ENCODE measurements at places on chromosomes 2 and 18.

GRCh38 chr2:239188536-239188935 is 212.3 kb downstream of the HDAC4 start:
- DNase-seq = no peak

DNA sequence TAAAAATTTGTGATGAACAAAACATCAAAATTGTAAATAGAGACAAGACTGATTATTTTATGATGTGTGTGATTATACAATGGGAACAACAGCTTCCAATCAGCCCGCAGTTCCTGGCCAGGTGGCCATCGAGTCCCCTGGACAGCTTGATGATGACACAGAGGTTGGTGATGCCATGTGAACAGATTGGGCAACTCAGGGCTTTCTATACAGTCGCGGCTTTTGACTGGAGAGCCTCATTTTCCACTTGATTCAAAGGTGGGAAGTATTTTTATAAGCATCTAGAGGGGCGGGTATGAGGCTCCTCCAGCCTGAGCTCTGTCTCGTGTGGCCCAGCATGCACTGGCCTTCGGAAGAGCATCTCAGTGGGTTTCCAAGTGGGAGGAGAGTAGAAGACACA is 14.9 kb upstream of the HPCAL1 start:
- DNase-seq = no peak

- DNase-seq = no peak
Observed at GRCh38 chr2:191127235-191127634, 23.6 kb downstream of the STAT4 start.

GRCh38 chr2:195501746-195502145 is 155.3 kb upstream of the SLC39A10 start:
- DNase-seq = no peak

GRCh38 chr2:121038891-121039616 is 245.9 kb downstream of the TFCP2L1 start:
- DNase-seq = no peak

DNA sequence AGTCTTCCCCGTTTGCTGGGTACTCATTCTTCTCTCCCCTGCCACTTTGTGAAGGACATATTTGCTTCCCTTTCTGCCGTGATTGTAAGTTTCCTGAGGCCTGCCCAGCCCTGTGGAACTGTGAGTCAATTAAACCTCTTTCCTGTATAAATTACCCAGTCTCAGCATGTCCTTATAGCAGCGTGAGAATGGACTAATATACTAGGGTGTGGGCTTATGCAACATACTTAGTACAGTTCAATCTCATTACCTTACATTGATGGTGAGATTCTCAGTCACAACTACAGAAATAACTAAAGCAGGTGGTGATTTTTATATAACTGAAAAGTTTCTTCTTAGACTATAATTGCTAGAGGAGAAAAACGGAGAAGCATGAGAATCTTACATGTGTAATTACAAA is 237.9 kb upstream of the MMADHC start:
- DNase-seq = no peak

- DNase-seq = no peak
Observed at GRCh38 chr2:62768615-62769014, 63.1 kb downstream of the EHBP1 start.

- no peak for DNase-seq
Observed at GRCh38 chr2:20034218-20034617, 17.2 kb downstream of the LAPTM4A start.

DNA sequence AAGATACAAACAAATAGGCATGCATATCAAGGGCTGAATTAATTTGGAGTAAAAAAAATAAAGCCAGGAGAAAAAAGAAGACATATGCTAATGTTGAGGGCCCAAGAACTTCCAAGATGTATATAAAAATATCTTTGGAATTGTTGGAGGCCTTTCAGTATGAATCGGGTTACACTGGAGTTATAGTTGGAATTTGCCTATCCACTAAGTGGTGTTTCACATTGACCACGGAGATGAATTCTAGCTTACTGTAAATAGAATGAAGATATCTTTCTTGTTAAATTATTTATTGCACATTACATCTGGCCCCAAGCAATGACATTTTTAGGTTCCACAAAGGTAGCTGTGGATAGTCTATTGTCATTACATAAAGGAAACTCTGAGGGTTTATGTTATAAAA is 38.5 kb upstream of the TRIB2 start:
- no peak for DNase-seq

GRCh38 chr18:8726963-8727705 is 21.8 kb downstream of the MTCL1 start:
- DNase-seq = no peak

DNA sequence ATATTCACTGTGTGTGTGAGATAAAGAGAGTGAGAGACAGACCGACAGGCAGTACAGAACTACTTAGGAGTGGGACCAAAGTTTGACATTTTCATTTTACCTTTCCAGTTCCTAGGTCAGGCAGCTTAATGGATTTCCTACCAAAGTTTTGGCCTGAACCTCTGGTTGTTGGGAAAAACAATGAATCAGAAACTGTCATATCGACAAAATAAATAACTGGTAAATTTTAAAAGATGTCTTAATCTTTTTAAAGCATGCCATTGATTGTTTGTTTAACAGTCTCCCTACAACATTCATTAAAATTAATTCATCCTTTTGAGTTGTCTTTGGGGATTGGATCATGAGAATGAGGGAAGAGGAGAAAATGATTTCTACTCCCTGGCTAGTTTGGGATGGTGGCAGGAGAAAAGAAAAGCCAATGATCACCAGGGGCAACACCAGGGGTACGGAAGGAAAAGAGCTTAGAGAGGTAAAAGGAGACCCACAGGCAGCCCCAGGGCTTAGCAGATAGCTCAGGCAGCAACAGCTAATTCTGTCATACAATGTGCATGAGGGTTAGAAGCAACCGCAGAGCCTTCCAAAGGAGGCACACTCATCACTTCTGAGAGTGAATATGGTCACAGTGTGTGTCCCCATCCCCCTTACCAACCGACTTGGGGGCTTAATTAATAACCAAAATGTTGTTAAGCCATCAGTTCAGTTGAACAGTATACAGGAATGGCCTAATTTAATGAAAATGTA is 98.5 kb downstream of the CCDC141 start:
- DNase-seq = no peak

- no peak for DNase-seq
Observed at GRCh38 chr2:21693081-21693480, 569.3 kb downstream of the TDRD15 start.

GRCh38 chr18:250685-251084 is 17.2 kb downstream of the THOC1 start:
- DNase-seq = no peak

DNA sequence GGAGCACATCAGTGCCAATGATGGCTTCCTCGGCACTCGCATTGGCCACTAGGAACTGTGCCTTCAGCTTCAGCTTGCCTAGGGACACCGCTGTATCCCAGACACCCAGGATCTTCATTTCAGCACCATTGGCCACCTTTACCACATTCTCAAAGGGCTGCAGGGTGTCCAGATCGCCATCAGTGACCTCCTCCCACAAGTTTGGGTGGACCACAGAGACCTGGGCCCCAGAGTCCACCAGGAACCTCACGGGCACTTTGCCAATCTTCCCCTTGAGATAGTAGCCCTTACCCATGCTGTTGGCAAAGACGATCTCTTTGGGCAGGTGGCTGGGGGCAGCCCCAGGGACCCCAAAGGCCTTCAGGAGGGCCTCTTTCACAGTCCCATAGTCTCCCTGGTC is 610 bp downstream of the ASPRV1 start:
- no peak for DNase-seq

DNA sequence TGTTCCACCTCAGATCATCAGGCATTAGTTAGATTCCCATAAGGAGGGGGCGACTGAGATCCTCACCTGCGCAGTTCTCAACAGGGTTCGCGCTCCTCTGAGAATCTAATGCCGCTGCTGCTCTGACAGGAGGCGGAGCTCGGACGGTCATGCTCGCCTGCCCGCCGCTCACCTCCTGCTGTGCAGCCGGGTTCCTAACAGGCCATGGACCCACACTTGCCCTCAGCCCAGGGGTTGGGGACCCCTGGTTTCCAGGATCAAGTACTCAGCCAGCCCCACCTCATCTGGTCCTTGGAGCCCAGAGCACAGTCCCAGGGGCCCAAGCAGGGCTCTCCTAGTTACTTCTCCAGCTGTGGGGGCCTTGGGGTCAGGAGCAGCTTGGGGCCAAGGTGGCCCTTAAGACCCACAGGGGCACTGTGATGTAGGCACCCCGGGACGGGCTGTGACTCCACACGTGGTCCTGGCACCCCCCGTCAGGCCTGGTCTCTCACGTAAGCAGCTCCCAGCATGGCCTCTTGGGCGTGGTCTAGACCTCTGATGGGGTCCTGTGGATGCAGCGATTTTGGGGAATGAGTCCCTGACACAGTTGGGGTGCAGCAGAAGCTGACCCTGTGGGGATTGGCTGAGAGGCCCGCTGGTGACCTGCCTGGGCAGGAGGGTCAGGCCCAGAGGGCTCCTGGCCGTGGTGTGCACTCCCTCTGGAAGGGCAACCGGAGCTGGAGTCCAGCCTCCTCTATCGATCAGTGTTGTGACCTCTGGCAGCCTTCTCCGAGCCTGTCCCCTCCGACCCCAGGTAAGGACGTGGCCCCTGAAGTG is 28.3 kb upstream of the OTOS start:
- no peak for DNase-seq

DNA sequence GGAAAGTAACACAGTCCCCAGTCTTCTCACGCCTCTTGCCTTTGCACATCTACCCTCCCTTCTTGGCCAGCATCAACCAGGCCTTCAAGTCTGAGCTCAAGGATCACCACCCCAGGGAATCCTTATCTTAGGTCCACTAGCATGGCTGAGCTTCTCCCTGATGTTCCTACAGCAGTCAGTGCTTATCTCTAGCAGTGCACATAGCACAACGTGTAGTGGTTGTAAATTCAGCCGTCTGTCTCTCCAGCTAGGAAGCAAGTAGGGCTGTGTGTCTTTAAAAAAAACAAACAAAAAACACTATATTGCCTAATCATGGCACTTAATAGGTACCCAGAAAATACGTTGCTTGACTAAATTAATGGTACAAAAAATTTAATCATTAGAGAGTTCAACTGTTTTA is 29.2 kb downstream of the KCNG3 start:
- no peak for DNase-seq
